ENCODE measurements at places on chromosomes 16 and 17.

GRCh38 chr17:68288804-68289203 lies 2.1 kb downstream of the SLC16A6 start:
- DNase-seq: peak; percentile 29

DNA sequence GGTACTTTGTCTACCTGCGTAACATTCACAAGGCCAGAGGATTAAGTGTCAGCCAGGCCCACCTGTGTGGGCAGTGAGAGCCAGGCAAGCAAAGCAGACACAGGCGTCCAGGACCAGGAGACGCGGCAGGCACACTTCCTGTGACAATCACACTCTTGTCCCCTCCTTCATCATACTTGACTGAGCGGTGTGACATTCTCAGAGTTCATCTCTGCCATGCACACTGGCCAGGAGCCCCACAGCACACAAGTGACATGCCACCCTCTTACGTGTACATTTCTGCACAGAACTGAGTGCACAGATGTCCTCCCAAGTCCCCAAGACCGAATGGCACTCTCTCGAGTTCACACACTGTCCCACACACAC lies 8.7 kb downstream of the PPP1R9B start:
- DNase-seq: no peak

- peak; percentile 52 for DNase-seq
Measured at GRCh38 chr17:81097134-81097942, 62.4 kb downstream of the BAIAP2 start.

DNA sequence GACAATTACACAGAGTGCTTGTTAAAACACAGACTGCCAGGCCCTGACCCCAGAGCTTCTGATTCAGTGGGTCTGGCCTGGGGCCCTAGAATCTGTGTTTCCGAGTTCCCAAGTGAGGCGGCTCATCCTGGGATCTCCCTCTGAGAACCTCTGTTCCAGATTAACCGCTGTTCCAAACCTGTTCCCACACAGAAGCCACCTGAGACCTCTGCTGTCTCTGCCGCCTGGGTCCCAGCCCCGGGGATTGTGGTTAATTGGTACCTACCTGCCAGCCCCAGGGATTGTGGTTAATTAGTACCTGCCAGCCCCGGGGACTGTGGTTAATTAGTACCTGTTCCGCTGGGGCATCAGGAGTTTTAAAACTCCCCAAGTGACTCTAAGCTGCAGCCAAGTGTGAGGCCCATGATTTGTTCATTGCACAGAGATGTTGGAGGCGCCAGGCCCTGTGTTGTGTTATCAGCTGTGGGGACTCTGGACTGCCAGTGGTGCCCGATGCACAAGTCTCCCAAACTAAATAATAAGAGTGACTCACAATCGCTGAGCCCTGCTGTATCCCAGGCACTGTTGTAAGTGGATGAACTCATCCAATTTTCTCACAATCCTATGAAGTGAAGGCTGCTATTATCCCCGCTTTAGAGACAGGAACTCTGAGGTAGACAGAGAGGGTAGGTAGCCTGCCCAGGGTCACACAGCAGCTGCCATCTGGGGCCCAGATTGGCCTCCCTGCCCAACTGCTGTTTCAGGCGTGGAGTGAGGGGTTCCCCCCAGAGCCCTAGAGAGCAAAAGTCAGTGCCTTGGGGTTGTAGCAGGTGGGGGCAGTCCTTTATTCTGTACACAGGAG lies 219.7 kb downstream of the IRF8 start:
- no peak for DNase-seq

DNA sequence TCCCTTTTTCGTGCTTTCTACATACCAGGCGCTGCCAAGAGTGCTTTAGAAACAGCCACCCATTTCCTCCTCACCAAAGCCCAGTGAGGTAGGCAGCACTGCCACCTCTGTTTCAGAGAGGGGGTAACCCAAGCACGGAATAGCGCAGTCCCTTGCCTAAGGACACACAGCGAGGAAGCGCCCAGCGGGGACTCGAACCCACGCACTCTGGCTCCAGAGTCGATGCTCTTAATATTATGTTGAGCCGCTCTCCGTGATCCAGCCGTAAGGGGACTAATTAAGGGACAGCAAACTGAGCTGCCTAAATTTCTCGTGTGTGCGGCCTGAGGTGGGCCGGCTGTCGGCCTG lies 497 bp downstream of the CES1 start:
- DNase-seq: no peak

GRCh38 chr17:12415031-12415430 lies 250.7 kb upstream of the MYOCD start:
- DNase-seq: no peak

DNA sequence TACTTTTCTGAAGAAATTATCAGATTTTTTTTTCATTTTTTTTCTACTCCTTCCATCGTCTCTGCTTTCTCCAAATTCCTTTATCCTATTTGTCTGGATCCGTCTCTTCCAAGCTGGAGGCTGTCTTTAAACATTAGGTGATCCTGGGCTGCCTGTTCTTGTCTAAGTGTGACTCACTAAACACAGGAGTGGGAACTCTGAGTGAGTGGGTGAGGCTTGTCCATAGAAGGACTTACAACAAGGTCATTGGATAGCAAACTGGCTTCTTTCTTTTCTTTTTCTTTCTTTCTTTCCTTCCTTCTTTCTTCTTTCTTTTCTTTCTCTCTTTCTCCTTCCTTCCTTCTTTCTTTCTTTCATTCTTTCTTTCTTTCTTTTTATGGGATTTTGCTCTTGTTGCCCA lies 18.2 kb downstream of the ALOX15 start:
- no peak for DNase-seq

DNA sequence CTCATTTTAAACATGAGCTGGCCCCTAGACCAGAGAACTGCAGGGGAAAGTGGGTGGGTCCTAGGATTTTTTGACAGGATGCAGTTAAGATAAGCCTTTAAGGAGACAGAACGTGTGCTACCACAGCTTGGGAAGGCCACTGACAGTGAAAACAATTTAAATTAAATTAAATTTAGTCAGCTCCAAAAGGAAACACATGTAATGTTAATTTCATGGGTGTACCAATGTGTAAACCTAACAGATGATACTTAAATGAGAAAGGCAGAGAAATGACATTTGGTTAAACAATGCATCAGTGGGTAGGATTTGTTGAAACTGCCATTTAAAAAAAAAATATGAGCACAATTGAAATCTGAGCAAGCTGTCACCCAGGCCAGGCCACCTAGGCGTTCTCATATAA lies 250.8 kb downstream of the XYLT1 start:
- no peak for DNase-seq

GRCh38 chr17:46038414-46038813 lies 39.4 kb downstream of the STH start:
- DNase-seq: peak; percentile 61
